ENCODE measurements at places on chromosomes 5 and 9.

- no peak for DNase-seq
These were observed 75.3 kb downstream of the TMEM167A start for GRCh38 chr5:83001796-83002381.

DNA sequence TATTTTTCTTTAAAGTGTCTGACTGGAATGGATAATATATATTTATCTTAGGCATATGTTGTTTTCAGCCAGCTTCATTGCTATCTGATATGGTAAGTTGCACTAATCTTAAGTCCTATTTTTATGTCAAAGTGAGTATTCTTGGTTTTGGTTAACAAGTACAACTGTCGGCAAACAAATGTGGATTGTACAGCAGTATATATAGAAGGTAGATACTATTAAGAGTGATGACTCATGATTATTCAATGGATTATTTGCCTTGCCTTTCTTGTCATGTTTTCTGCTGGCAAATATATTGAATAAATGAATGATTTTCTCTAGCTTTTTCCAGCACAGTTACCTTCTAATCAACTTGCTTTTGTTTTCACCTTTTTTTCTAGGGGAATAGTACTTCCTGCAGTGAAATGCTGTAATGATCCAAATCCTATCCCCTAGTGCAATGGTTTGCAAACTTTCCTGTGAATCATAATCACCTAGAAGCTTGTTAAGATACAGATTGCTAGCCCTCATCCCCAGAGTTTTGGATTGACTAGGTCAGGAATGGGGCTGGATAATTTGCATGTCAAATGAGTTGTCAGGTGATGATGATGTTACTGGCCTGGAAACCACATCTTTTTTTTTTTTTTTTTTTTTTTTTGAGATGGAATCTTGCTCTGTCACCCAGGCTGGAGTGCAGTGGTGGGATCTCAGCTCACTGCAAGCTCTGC is 60.8 kb upstream of the ARRDC3 start:
- no peak for DNase-seq

DNA sequence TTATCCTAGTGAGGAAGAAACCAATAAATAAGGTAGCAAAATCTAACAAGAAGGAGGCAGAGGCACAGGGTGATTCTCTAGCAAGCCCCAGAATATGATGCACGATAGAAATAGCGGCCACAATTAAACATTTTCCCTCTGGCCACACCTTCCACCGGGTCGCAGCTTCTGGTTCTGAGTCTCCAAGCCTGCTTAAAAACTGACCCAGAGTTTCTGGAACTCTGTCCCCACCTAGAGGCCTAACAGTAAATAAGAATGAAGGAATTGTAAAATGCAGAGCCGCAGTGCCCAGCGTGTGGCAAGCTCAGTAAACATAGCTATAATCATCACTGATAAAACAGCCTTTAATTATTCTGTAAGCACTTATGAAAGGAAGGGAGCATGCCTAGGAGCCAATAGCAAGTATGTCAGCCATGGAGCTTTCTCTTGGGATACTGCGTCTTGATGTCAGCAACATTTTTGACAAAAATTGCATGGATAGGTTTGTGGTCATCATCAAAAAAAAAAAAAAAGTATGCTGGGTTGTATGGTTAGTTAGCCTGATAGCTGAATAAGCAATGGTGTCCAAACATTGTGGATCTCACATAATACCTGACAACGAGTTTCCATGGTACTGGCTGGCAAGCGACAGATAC is 465.5 kb downstream of the DNAH5 start:
- DNase-seq = no peak

- no peak for DNase-seq
These were observed 32.3 kb downstream of the SH3GLB2 start for GRCh38 chr9:128995791-128996190.

GRCh38 chr5:135208903-135209721 is 175.1 kb upstream of the PITX1 start:
- DNase-seq = no peak

DNA sequence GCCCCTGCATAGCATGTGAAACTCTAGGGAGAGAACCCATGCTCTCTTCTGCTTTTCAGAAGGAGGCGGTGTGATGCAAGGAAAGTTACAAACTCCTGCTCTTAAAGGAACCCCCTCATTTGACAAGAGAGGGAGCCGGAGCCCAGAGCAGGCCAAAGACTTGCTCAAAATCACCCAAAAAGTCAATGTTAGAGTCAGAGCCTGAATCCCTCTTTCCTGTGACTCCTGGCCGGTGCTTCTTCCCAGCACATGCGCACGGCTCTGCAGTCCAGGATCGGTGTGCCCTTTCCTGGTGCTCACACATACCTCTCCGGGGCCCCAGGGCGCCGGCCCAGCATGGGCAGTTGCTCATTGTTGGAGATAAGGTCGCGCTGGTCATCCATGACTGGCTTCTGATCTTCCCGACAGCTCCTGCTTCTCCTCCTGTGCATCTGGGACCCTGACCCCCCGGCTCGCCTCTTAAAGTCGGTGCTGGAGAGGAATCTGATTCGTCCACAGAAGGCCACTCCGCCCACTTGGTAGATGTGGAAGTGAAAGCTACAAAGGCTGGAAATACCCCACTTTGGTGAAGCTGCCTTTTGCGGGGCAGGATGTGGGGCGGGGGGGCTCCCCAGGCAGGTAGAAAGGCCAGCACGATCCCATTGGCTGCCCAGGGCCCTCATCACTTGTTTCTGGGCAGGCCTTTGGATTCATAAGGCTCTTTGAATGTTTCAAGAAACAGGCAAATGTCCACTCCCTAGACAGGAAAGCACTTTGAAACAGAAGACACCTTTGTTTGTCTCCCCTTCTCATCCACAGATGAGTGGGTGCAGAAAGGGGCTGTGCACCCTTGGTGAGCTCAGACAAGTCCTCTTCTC is at the start of gene CD74:
Gene CD74, minus strand, starts transcription at position 592 of the 857 bp plus-strand sequence. Its CDS starts 161 bp downstream, at position 431.
- DNase-seq = peak; percentile 84

- no peak for DNase-seq
These were observed at the start of gene ADAMTS2 for GRCh38 chr5:179345433-179346321. Gene ADAMTS2, minus strand, starts transcription at chr5:179345461. Its CDS starts 133 bp downstream, at chr5:179345328.

GRCh38 chr9:5435912-5436311 is 1.8 kb downstream of the PLGRKT start:
- no peak for DNase-seq

DNA sequence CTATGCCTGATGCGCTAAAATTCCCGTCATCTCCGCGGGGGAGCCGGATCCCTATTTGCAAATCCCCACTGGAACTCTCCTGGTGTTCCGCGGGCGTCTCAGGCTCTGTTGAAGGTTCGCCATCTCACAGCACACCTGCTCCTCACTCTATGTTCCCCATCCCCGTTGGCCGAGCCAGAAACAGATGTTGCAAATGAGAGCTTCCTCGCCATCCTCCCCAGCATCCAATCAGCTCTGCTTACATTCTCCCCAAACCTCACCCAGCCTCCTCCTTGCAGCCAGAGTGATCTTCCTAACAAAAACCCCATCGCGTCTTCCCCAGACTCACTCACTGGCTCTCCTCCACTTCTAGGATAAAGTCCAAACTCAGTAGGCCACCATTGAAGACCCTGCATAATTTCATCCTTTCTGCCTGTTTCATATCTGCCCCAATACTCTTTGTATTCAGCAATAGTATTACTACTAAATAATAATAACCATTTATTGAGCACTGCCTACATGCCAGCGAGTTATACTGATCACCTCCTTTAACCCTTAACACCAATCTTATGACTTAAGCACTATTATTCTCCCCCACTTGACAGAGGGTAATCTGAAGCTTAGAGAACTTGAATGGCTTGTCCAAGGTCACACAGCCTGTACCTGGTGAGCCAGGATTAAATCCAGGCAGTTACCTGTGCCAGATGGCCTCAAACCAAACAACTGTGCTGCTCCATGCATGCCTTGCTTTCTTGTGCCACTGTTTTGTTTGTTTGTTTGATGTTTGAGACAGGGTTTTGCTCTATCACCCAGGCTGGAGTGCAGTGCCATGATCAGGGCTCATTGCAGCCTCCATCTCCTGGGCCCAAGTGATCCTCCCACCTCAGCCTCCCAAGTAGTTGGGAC is 14.0 kb downstream of the AQP7 start:
- DNase-seq = no peak

DNA sequence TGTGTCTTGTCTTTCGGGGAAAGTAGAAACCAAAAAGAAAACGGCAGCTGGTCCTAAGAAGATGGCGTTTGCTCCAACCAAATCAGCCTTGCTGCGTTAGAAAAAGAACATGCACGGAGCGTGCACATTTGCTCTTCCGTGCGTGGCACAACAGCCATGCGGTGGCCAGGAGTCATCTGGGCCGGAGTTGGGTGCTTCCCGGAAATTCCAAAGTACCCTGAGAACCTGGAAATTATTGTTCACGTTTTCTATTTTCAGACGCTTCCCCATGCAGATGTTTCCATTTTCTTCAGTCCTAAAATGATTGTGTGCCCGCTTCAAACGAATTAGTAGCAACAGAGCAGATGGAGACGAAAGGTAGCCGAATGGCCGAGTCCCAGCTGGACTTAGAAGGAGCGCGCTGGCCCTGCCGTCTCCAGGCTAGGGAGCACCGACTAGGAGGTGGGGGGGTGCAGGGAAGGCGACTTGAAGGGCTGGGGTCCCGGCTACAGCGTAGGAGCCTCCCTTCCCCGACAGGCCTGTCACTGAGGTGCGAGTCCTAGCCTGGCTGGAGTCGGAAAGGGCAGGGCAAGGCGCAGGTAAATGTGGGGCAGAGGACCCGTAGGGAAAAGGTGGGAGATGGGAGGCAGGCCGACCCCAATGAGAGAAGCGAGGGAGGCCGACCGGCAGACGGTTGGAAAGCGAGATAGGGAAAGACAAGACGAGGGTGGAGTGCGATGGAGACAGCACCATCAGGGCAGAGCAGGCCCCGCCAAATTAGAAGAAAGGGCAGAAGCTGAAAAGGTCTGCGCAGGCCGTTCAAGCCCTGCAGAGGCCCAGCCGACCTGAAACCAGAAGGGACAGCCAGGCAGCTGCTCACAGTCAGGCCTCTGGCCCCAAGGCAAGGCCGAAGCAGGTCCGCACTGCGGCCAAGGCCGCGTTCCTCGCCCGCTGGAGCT is 1.4 kb downstream of the BARX1 start:
- no peak for DNase-seq

DNA sequence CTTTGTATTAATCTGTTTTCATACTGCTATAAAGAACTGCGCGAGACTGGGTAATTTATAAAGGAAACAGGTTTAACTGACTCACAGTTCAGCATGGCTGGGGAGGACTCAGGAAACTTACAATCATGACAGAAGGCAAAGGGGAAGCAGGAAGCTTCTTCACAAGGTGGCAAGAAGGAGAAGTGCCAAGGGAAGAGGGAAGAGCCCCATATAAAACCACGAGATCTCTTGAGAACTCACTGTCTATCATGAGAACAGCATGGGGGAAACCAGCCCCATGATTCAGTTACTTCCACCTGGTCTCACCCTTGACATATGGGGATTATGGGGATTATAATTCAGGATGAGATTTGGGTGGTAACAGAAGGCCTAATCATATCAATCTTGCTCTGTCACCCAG is 60.9 kb upstream of the CHD1 start:
- DNase-seq = no peak

GRCh38 chr9:99360026-99360425 is 137.9 kb downstream of the SEC61B start:
- no peak for DNase-seq

- DNase-seq = no peak
These were observed 108.1 kb upstream of the IL6ST start for GRCh38 chr5:56102889-56103288.

DNA sequence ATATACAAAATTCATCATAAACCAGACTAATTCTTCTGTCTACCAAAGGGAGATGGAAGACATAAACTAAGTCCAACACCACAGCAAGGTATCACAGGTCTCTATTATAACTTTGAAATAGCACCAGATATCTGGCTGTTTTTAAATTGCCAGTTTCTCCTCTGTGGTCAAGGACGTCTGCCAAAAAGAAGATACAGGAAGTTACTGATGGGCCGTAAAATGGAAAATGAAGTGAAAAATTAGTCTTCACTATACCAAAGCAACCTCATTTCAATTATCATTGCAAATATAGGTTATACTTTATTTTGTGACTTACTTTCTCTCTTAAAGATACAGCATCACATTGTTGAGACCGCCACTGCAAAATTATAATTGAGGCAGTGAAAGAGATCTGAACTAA is 225.5 kb downstream of the NDUFS4 start:
- no peak for DNase-seq

DNA sequence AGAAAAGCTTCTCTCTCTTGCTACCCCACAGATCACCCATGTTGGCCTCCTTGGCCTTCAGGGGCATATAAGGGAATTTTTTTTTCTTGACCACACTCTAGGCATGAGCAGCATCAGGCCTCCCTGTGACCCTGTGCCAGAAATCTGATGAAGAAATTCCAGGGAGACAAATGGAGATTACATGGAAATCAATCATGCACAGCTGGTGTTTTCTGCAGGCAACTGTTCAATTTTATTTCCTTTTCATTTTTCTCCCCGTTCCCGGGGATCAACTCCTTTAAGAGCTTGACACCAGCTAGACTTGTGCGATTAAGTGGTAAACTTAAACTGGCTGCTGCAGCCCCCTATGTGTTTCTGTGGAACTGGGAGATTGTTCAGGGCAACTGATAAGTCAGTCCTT is 59.3 kb downstream of the GALNT10 start:
- DNase-seq = no peak

DNA sequence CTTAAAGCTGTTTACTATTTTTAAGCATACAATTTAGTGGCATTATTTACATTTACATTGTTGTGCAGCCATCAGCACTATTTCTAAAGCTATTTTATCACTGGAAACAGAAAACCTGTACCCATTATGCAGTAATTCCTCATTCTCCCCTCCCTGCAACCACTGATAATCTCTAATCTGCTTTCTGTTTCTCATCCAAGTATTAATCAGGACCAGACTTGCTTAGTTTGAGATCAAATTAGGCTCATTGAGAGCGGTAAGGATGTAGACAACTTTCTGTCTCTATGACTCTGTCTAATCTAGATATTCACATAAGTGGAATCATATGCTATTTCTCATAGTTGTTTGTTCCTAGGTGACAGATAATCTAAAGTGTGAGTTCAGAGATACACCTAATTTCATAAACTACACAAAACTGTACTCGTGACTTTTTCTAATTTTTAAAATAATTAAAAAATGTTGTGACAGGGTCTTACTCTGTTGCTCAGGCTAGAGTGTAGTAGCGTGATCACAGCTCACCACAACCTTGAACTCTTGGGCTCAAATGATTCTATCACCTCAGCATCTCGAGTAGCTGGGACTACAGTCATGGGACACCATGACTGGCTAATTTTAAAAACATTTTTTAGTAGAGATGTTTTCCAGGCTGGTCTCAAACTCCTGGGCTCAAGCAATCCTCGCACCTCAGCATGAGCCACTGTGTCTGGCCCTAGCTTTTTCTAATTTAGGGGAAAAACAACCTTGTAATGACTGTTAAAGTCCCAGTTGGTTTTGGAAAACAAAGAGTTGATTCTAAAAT is 37.6 kb downstream of the BDP1 start:
- no peak for DNase-seq

DNA sequence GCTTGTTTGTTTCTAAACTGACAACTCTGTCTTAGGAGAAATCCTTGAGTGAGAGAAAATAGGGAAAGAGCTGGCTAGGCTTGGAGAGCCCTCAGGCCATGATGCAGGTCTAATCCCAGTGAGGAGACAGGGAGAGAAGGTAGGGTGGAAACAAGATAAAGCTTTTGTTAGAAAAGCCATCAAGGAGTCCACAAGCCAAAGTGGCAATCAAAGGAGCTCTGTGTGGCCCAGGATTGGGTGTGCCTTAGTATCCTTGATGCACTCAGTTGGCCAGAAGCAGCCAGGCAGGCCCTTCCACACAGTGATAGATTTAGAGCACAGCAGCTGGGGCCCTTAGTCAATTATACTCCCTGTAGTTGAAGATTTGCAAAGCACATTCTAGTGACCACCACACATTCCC is 73.9 kb downstream of the ALDH7A1 start:
- no peak for DNase-seq

- no peak for DNase-seq
These were observed 115.3 kb downstream of the TSSK1B start for GRCh38 chr5:113319256-113320053.
